ENCODE measurements at places on chromosomes 5 and 9.
A peak's percentile ranks its signal among the peaks of the same experiment; 100 is the strongest.

- no peak for DNase-seq
These were observed 130.0 kb downstream of the MPDZ start for GRCh38 chr9:13149454-13149853.

DNA sequence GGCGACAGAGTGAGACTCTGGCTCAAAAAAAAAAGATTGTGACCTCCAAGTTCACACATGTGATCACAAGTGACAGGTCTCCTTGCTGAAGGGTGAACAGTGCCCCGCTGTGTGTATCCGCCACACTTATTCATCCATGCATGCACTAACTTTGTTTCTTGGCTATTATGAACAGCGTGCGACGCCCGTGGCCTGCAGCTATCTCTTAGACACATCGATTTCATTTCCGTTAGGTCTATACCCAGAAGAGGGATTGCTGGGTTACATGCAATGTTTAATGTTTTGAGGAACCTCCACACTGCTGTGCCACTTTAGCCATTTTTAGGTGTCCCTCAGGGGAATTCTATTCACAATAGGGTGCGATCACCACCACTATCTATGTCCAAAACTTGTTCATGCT lies 12.1 kb upstream of the EGFL7 start:
- DNase-seq, result no peak

- DNase-seq, result no peak
These were observed 988.3 kb downstream of the TLE1 start for GRCh38 chr9:80701061-80701460.

- DNase-seq, result no peak
These were observed 508.1 kb downstream of the CDH9 start for GRCh38 chr5:26530305-26530704.

DNA sequence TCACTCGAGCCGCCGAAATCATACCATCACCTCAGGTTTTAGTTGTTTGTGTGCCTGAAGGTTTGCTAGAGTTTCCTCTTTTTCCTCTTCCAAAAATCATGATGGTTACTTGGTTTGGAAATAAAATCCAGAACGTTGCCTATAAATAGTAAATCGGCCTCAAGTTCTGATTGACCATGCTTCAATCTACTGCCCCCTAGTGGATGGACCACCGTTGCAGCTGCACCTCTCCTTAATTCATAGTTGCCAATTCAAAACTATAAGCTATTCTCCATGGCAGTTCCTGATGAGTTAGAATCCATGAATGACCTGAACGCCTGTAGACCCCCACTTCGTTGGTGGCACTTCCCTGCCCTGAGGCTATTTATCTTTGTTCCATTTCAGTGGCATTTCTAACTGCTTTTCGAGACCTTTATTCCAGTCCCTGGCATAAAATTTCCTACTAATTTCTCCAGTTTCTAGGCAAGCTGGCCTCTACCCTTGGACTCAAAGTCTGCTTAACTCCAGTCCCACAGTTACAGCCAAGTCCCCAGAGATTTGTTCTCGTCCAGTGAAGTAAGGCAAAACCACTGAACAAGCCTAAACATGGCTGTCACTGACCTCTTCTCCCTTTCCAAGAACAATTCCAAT lies 422.6 kb downstream of the EFNA5 start:
- peak; percentile 36 for DNase-seq

- DNase-seq, result no peak
These were observed 7.3 kb upstream of the SCAI start for GRCh38 chr9:125150349-125151245.

GRCh38 chr5:173385832-173386360 lies 57.7 kb upstream of the STC2 start:
- DNase-seq, result no peak
